ENCODE measurements at places on chromosomes 7 and 10.

DNA sequence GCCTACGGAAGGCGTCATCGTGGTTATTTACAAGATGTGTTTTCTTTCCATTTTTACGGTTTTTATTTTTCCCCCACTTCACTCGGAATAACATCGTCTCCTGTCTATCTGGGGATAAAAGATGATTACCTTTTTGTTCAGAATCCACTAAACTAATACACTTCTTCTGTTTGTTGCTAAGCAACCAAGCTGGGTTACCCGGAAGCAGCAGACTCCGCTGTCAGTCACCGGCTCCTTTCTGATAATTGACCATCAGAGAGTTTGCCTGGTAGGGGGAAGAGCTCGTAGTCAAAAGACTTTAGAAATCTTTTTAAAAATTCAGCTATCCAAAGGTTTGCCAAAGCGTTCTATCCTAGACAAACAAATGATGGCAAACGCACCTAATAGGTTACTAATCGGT lies 75.0 kb upstream of the SFMBT2 start:
- no peak for DNase-seq

DNA sequence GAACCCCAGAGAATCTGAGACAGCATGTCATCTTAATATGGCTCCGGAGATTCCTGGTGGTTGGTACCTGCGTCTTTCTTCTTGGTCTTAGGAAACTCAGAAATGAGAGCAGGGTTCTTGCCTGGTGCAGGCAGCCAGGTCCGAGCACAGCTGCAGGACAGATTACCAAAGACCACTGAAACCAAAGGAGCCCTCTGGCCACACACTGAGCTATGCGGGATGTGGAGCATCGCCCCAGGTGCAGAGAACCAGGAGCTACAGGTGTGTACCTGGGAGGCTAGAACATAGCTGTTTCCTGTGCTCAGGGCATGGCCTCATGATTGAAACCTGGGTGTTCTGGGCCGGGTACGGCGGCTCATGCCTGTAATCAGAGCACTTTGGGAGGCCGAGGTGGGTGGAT lies 635.4 kb downstream of the CALN1 start:
- no peak for DNase-seq

GRCh38 chr7:47427051-47427643 lies 154.8 kb downstream of the TNS3 start:
- DNase-seq = no peak

DNA sequence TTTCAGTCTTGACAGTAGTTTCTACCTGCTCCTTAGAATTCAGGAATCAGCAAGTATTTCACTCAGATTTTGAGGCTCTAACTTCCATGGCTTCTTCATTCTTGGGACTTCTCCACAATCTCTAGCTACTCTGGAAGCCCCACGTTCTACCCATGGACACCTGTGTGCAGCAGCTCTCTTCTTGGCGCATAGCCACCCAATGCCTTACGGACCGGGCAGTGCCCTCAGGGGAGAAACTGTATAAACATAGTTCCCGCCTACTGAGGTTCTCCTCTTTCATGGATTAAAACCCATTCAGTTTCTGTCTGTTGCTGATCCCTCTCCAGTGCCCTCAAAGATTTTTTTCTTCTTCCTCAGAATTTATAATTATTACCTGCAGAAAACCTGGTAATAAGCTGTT lies 177.1 kb downstream of the SORCS1 start:
- no peak for DNase-seq

DNA sequence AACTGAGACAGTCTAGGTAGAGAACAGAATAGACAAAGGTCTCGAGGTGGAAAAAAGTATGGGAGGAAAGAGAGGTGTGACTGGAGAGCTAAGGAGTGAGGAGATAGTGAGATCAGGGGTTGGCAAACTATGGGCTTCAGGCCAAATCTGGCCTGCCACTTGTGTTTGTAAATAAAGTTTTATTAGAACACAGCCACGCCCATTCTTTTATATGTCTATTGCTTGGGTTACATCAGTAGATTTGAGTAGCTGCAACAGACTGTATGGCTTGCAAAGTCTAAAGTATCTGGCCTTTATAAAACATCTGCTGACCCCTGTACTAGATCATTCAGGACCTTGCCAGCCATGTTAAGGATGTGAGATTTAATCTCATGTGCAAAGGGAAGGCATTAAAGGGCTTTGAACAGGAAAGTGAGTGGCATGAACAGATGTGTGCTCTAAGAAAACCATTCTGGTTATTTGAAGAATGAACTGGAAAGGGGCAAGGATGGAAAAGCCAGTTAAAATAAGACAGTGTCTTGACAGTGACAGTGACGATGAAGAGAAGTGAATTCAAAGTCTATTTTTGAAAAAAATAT lies 240.3 kb downstream of the RNLS start:
- DNase-seq = no peak

DNA sequence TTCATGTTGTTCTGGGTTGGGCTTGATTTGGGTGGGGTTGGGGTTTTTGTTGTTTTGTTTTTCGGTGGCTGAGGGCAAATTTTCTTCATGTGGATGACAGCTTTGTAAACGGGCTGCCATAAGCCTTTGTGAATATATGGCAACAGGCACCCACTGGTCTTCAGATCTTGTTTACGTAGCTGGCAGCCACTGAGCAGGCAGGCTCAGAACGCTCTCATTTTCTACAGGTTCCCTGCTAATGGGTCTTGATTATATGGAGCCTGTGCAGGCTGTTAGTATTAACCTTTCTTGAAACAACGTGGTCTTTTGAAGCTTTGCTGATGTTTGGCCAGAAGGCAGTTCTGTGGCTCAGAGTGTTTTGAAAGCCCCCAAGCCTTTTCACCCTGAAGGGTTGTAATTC lies 199.7 kb downstream of the TNS3 start:
- no peak for DNase-seq

- no peak for DNase-seq
These were observed 194.6 kb downstream of the COBL start for GRCh38 chr7:51121931-51122425.

GRCh38 chr7:35646289-35647023 lies 48.5 kb downstream of the HERPUD2 start:
- DNase-seq = no peak

- no peak for DNase-seq
These were observed 42.8 kb downstream of the AUTS2 start for GRCh38 chr7:69640925-69641594.

DNA sequence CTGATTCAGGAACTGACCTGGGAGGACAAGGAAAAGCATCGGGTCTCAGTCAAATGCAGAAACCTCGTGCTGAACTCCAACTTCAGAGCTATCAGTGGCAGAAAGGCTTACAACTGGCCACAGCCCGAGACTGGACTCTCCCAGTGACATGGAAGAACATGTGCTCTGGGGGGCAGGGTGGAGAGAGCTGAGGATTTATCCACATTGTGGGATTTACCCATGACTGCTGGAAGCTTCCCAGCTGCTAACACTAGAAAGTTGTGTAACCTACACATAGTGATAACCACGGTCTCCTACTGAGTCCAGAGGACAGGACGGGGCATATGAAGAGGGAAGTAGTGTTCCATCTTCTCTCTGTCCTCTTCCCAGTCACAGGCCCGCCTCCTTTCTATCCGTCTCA lies 103.4 kb downstream of the ITIH5 start:
- DNase-seq = no peak

DNA sequence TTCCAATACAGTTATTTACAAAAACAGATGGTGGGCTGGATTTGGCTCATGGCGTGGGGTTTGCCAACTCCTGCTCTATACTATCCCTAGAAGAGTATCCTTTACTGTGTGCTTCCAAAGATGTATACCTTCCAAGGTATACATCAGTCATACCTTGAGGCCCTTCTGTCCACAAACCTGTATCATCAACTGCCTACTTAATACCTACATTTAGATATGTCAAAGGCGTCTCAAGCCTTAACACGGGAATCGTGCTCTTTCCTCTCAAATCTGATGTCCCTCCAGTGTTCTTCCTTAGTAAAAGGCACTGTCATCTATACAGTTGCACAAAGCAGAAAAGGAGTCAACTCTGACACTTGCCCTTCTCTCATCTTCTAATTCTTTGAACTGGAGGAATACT lies 36.9 kb downstream of the NAMPT start:
- DNase-seq = no peak

GRCh38 chr7:35258125-35258867 lies 4.4 kb upstream of the TBX20 start:
- no peak for DNase-seq

DNA sequence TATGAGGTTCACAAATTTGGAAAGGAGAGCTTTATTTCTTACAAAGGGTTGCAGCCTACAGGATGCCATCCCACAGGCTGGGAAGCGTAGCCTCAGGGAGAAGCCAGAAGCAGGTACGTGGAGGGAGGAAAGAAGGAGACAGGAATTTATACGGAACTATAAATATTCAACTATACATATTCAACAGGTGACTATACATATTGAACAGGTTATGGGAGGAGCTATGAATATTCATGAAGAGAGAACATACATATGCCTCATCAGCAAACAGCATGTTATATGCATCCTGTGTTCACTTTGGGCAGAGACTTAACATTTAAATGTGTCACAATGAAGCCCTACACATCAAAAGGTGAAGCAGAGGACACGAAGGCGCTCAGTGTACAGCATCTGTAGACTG lies 40.5 kb upstream of the LMTK2 start:
- DNase-seq = no peak

- DNase-seq = no peak
These were observed 130.9 kb downstream of the GNAT3 start for GRCh38 chr7:80380957-80381356.

DNA sequence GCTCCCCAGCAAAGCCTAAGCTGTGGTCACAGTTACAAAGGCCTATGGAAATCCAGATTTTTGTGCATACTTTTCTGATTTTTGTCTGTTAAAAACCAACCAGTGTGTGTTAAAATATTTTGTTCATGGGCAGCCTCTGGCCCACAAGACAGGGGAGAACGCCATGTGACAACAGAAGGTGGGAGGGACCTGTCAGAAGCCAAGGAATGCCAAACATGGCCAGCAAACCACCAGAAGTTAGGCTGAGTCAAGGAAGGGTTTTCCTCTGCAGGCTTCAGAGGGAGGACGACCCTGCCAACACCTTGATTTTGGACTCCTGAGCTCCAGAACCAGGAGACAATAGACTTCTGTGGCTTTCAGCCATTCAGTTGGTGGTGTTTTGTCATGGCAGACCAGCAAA lies 127.3 kb downstream of the CUL2 start:
- DNase-seq = no peak

GRCh38 chr7:3234851-3235250 lies 66.2 kb upstream of the SDK1 start:
- no peak for DNase-seq

- DNase-seq = no peak
These were observed 171.8 kb downstream of the GRM3 start for GRCh38 chr7:86815556-86815955.

DNA sequence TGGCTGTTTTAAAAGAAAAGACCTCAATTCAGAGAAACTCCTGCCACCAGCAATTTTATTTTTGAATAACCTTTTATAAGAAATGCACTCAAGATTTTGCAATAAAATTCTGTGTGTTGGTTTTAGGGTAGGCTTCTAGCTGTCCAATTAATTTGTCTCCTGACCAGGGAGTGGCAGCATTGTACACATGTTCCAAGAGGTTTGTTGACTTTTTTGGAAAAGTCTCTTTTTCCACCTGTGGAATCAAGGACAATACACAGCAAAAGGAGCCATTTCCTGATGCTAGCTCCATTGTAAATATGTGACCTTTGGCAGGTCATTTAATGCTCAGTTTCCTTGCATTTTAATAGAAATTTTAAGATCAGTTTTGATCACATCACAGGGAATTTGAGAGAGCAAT lies 1.8 kb downstream of the GIMAP5 start:
- DNase-seq = no peak

- DNase-seq = no peak
These were observed 830 bp downstream of the IMPDH1 start for GRCh38 chr7:128408709-128409595.

- no peak for DNase-seq
These were observed 186.3 kb upstream of the KCTD7 start for GRCh38 chr7:66442385-66442784.

DNA sequence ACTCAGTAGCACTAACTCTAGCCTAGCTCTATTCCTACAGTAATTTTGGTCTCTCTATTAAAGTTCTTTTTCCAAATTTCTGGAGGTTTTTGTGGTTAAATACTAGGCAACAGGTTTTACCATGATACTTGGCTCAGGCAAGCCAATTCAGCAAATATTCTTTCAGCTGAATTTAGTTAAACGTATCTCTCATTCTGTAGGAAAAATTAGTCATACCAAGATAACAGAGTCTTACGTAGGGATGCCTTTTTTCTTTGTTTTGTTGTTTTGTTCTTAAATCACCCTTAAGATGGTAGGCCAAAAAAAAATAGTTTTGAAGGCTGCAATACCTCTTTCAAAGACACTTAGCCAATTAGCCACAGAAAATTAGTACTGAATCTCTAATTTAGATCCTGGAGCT lies 180.5 kb downstream of the MAGI2 start:
- no peak for DNase-seq

DNA sequence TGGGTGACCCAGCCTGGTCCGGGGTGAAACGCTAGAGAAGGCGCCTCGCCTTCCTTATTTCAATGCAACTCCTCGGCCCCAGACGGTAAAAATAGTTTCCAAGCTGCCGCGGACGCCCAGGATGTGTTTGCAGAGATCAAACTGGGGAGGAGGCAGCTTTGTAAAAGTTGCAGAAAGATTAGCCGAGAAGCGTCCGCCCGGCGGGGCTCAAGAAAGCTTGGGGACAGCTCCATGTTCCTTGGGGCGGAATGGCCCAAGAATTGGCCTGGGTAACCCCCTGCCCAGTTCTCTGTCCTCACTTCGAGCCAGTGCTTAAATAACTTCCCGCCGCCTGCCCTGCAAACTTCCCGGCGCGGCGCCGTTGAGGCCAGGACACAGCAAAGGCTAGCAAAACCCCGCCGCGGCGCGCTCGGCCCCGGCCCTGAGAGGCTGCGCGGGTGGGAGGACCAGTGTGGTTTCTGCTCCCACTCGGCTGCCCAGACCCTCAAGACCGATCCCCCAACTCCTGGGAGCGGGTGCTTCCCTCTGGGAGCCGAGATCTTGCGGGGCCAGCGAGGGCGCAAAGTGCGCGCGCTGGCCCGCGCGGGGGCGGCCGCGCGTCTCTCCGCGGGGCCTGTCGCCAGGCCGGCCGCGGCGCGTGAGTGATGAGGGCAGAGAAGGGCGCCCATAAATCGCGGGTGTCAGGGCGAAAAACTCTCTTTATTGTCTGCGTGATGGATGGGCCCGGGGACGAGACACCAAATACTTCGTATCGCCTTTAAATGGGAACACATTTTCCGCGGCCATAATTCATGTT lies 6.3 kb upstream of the ZNF503 start:
- no peak for DNase-seq

DNA sequence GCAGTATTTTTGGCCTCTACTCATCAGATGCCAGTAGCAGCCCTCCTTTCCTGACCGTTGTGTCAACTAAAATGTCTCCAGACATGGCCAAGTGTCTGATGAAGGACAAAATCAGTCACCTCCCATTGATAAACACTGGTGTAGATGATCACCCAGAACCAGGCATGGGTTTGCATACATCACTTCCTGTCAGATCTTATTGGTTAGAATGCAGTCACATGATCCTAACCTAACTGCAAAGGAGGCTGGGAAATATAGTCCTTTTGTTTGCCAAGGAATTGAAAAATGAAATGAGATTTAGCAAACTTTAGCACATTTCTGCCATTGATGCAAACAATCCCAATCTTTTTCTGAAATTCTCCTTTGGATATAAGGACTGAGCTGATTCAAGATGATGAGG lies 141.4 kb downstream of the BUB3 start:
- DNase-seq = no peak
